ENCODE measurements at places on chromosomes 6 and 20. TPM values are rescaled to one million over a fixed set of nuclear protein-coding genes. Genes with fewer than 3 reads are reported as not detected.

ZBTB9 gene
- 10.6 TPM for total RNA-seq

CLIC5 gene
- total RNA-seq = not detected

PSMB8 gene
- 29.1 TPM for total RNA-seq

KHDRBS2 gene
- not detected for total RNA-seq

PAK5 gene
- total RNA-seq = not detected

PSORS1C2 gene
- total RNA-seq = not detected

ZC3H12D gene
- total RNA-seq = 0.07 TPM

PLA2G7 gene
- under 0.01 TPM for total RNA-seq

WASF1 gene
- 8.2 TPM for total RNA-seq

RBPJL gene
- not detected for total RNA-seq

OR2J2 gene
- not detected for total RNA-seq

C6orf132 gene
- 35.9 TPM for total RNA-seq

PTCRA gene
- total RNA-seq = not detected

SYCP2L gene
- total RNA-seq = 2.4 TPM

CYB5R4 gene
- 5.8 TPM for total RNA-seq

LGSN gene
- not detected for total RNA-seq

SAMD10 gene
- 4.8 TPM for total RNA-seq

PTPRA gene
- total RNA-seq = 45.3 TPM

SLC17A2 gene
- total RNA-seq = not detected

SLC22A23 gene
- 69.1 TPM for total RNA-seq

ULBP3 gene
- total RNA-seq = 9.8 TPM

C6orf141 gene
- 22.6 TPM for total RNA-seq

VSX1 gene
- not detected for total RNA-seq

PCED1A gene
- 16.9 TPM for total RNA-seq

ADIG gene
- total RNA-seq = not detected

FOXO3 gene
- 42.4 TPM for total RNA-seq

THEMIS gene
- total RNA-seq = not detected

AVP gene
- not detected for total RNA-seq

SYTL3 gene
- 1.0 TPM for total RNA-seq

BPIFB2 gene
- not detected for total RNA-seq

COL11A2 gene
- under 0.01 TPM for total RNA-seq

All from nasal cavity respiratory epithelium epithelial cell of viscerocranial mucosa (primary cell).